ENCODE measurements at places on chromosomes 7 and 10.

DNA sequence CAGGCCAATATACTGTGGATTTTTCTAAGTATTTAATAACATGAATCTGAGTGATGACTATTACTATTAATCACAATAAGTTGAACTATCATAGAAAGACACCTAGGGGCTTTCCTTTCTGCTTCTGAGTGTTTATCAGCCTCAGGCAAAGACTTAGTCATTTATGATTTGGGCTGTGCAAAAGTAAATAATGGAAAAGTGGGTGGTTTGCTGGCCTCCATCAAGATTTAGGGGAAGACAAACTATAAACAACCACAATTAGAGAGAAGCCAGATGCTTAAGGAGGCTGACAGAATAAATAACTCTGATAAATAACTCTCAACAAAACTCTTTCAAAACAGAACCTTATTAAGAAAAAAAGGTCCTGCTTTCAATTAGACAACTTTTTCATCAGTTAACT is 64.7 kb downstream of the MACC1 start:
- DNase-seq, result no peak

- DNase-seq, result no peak
These were observed 2.3 kb downstream of the IGF2BP3 start for GRCh38 chr7:23467806-23468525.

- no peak for DNase-seq
These were observed 229.9 kb downstream of the RPS24 start for GRCh38 chr10:78263521-78263988.

DNA sequence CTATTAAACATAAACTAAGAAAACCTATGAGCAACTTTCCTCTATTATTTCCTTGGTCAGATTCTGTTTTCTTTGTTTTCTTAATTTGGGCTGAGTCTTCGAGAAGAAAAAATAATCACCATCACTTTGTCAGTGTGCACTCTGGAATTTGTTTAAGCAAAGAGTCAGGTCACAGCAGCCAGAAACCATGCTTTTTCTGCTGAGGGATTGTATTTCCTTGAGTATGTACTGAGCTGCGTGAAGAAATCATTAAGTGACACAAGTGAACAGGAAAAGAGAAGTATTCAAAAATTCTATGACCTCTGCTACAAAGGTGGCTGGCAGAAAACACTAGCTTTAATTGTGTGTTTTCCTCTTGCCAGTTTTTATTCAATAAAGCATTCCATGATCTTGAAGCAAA is 249.6 kb downstream of the VTI1A start:
- no peak for DNase-seq

DNA sequence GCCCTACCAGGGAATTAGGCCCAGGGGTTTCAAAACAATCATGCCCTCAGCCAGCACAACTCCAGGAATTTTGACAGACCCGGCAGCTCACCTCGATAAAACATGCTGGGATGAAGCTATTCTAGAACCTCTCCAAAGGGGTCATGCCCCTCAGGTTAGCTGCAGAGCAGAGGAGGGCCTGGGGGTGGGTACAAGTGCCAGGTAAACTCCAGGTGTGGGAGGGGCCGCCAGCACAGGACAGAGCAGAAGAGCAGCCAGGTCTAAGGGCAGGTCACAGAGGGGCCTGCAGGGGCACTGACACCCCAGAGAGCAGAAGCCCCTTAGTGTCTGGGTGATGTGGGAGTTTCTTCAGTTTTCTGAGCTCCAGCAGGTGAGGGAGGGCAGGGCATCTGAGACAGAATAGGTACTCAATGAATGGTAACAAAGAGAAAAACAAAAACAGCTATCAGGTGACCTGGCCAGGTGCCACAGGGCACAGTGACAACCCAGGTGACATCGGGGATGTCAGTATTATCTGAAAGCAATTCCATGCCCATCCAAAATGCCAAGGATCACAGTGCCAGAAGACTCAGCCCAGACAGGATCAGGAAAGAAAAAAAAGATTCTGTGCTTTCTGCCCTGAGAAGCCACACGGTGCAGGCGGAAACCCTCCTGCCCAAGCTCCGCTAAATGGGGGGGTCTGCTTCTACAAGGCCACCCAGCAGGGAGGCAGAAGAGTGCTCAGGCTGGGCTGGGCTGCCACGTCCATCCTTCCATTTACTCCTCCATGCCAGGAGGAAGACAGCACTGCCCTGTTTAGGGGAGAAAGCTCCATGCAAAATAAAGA is 104.5 kb downstream of the TNS3 start:
- no peak for DNase-seq

GRCh38 chr10:114635797-114636550 is 22.1 kb downstream of the ABLIM1 start:
- DNase-seq, result no peak

- no peak for DNase-seq
These were observed 61.5 kb downstream of the BRAF start for GRCh38 chr7:140863184-140863583.

- peak; percentile 32 for DNase-seq
These were observed 515 bp downstream of the BEND7 start for GRCh38 chr10:13528123-13528874.

DNA sequence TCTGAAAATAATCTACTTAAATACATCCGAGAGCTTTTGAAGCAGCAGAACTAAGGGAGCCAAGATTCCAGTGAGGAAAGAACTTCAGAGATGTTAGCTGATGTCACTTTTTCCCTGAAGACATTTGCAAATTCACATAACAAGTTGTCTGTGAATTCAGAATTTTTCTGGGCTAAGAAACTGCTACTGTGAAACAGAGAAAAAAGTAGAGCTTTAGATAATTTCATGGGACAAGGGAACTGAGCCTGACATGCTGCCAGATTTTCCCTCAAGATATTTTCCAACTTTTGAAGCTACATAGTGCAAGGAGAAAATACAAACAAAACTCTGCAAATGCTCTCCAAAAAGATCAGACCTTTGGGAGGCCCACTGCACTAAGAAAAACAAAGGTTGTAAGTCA is 484.2 kb downstream of the ANKRD7 start:
- no peak for DNase-seq

DNA sequence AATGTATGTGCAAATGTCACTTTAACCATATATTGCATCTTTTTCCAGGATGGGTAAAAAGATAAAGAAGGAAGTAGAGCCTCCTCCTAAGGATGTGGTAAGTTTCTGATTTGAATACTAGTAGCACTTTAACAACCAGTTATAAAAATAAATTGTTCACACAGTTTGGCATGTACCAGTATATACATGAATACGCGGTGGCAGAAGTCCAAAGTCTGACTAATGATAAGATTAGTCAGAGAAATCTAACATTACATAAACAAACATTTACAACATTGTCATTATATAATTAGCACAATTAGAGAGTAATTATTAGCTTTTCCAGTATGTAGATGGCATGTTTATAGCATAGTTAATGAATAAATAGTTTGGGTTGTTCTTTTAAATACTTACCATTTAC is 4.1 kb downstream of the ARMC3 start:
- DNase-seq, result no peak

DNA sequence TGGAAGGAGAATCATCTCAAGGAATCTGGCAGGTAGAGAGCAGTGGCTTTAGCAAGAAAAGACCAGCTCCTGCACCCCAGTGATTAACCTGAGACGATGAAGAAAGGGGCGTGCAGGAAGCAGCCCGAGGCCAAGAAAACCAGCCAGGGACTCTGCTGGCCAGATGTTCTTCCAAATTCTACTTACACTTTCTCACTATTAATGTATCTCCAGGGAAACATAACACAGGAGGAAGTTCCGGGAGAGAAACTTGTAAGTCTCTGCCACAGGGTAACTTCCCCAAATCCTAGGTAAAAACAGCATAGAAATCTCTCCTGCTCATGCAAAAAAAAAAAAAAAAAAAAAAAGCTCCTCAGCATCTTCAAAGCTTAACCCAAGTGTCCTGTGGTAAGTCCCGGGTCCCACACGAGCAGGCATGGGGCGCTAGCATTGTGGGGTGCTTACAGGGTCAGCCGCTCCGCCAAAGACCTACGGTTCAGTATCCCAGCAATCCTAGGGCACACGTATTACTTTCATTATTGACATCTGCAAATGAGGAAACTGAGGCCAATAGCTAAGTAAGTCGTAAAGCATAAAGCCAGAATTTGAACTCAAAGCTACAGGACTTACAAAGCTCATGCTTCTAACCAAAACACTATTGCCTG is 97.2 kb upstream of the GNA12 start:
- no peak for DNase-seq

DNA sequence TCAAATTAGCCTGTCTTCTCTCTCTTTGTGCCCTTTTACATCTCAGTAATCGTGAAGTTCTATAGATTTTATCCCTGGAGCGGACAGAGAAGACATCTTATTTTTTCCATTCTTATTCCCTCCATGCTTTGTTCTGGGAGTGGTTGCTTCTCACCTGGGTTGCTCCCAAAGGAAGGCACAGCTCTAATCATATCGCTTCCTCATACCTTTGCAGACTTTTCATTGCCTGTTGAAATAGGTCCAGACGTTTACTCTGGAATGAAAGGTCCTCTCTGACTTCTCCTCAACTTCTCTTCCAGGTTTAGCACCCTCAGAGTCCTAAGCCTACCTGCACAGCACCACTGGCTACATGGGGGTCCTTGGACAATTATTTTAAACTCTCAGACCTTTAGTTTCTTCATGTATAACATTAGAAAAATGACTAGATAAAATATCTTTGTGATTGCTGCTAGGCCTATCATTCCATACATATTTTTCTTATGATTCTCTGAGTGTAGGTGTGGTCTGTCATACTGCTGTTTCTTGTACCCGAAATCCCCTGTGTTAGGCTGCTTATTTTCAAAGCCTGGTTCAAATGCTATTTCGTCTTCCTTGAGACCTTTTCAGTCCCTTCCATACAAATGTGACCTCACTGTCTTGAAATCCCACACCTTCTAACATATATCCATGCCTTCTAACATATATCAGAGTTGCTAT is 418.1 kb downstream of the GFRA1 start:
- no peak for DNase-seq

DNA sequence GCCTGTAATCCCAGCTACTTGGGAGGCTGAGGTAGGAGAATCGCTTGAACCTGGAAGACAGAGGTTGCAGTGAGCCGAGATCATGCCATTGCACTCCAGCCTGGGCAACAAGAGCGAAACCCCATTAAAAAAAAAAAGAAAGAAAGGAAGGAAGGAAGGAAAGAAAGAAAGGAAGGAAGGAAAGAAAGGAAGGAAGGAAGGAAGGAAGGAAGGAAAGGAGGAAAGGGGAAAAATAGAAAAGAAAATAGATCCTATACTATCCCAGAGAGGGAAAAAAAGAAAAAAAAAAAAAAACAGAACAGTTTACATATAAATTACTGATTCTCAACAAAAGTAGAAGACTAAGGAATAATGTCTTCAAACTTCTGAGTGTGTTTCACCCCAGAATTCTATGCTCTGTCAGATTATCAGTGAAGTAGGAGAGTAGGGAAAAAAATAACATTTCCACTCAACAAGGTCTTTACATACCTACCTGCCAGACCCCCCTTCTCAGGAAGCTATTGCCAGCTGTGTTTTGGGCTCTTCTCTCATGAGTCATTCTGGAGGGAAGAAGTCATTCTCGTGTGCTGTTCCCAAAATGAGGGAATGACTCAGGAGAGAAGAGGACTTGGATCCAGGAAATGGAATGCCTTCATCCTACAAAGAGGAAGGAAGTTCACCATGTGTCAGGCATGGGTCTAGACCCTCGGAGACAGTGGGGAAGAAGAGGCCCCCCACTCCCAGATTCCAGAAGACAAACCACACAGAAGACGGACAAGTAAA is 20.9 kb downstream of the RGS10 start:
- no peak for DNase-seq

- no peak for DNase-seq
These were observed 15.9 kb upstream of the KCNIP2 start for GRCh38 chr10:101859530-101859929.

DNA sequence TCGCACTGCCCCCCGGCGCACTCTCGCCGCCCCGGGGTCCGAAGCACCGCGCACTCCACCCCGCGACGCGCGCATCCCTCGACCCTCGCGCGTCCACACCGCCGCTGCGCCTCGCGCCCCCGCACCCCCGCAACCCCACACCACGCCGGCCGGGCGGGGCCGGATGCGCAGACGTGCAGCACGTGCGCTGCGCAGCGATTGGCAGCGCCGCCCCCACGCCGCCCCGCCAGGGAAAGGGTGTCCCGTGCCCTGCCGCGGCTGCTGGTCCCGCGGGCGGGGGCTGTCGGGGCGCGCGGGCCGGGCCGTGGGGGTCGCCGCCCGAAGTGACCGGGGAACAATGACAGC is 53.7 kb upstream of the KDM7A start:
- DNase-seq, result no peak

GRCh38 chr7:105426606-105427146 is 38.0 kb upstream of the SRPK2 start:
- no peak for DNase-seq

DNA sequence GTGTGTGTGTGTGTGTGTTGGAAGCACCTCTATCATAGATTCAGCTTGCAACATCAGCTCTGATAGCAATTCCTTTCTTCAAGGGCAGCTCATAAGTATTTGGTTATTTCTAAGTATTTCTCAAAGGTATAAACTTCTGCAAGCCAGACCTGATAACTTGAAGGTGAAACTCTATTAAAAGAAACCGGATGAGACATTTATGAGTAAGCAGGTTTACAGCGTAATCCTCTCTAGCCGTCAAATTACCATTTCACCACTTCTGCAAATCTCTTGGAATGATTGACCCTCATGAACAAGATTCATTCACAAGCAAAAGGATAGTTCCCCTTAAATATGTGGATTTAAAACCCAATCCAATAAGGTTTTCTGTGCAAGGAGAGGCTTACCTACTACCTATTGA is 23.1 kb downstream of the PDE1C start:
- no peak for DNase-seq

DNA sequence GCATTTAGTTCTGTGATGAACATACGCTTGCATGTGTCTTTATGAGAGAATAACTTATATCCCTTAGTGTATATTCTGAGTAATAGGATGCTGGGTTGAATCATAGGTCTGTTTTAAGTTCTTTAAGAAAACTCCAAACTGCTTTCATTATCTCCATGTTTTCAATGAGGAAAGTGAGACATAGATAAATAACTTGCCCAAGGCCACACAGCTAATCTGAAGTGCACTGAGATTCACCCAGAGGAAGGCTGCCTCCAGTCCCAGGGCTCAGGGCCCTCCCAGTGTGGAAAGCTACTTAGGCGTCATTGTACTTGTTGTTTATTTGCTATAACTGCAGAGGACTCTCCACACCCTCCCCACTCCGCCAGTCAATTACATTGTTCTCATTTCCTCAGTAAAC is 126.7 kb downstream of the INHBA start:
- DNase-seq, result no peak

DNA sequence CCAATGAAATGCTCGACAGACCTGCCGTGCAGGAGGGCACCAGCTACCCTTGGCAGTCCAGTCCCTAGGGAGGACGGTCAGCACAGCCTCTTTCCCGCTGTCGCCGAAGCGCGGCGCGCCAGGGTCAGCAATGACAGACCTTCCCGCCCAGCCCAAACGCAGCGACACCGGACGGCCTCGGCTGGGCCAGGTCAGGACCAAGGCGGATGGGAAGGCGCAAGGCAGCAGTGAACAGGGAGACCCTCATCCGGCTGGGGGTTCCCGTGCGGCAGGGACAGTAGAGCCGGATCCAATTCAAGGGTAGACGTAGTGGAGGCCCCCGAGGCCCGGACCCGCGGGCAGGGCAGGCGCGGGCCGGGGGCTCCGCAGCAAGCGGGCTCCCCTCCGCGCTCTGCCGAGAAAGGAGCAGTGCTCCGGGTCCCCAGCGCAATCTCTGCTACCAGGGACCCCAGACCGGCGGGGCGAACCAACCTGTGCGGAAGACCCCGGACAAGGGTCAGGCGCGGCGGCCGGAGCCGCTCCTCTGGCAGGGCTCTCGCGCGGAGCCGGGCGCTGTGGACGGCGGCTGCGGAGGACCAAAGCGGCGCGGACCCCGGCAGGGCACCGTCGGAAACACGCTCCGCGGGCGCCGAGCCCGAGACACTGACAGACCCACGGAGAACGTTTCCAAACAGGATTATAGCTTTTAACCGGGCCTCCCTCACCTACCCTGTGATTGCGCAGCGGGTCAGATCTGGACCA is at the start of gene SEC31B:
Gene SEC31B, minus strand, starts transcription at position 551 of the 741 bp plus-strand sequence. CDS start 2,909 bp downstream, outside the sequence.
- peak; percentile 61 for DNase-seq
